Activated CD4-positive, alpha-beta T cell treated with anti-CD3 and anti-CD28 coated beads, Interleukin-2, amount 10 ng/mL, durations not matched to agents 7 days and 5 days (primary cell): ENCODE measurements at places on chromosomes 5 and 9. TPM values are rescaled to one million over a fixed set of nuclear protein-coding genes. Genes with fewer than 3 reads are reported as not detected.

C5orf34 gene
- 10.7 TPM for total RNA-seq

CARD9 gene
- 0.44 TPM for total RNA-seq

C9orf153 gene
- total RNA-seq: 0.35 TPM

HMMR gene
- 69.4 TPM for total RNA-seq

CAMK2A gene
- not detected for total RNA-seq

MCTP1 gene
- total RNA-seq: 0.08 TPM

KIF24 gene
- total RNA-seq: 11.0 TPM

BTNL3 gene
- total RNA-seq: not detected
